NCI-H1417 (cell line): ENCODE measurements at places on chromosomes 7 and 10.

- DNase-seq, result no peak
These were observed 235.0 kb upstream of the PLPP4 start for GRCh38 chr10:120221873-120222485.

DNA sequence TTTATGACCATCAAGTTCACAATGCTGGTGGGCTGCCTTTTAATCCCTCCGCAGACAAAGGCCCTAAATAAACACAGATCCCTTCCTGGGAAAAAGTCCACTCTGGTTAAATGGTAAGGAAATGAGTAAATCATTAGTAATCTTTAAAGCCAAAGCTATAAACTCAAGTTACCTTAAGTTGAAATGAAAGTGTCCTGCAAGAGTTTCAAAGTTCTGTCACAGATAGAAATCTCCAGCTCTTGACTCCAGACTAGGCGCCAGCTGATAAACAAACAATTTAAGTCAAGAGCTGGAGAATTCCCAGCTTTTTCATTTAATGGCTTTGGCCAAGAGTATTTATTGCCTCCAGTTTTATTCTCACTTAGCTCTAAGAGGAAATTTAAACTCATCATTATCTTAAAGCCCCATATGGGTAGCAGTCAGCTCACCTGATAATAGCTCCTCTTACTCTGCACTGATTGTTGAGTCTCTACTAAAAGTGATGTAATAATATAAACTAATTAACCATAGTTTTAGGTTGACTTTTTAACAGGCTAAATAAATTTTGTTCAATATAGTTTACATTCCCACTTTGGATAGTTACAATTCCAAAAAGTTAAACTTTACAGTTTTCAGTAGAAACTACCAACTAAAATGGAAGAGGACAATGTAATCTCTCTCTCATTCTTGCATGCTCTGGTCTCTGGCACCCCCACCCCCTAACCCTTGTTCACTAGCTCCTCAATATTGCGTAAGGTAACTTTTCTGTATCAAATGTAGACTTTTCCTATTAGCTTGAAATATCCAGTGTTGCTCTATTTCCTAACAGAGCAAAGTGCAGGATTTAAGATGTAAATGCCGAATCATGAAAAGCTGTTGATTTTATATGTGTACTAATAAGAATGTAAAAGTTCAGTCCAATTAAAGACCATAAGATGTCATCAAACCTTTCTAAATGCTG, 56.1 kb downstream of the HIBADH start:
- peak; percentile 87 for DNase-seq

- no peak for DNase-seq
These were observed 742.3 kb downstream of the TNS3 start for GRCh38 chr7:46839651-46840050.

- no peak for DNase-seq
These were observed 11.0 kb downstream of the NXPH1 start for GRCh38 chr7:8444468-8444769.

DNA sequence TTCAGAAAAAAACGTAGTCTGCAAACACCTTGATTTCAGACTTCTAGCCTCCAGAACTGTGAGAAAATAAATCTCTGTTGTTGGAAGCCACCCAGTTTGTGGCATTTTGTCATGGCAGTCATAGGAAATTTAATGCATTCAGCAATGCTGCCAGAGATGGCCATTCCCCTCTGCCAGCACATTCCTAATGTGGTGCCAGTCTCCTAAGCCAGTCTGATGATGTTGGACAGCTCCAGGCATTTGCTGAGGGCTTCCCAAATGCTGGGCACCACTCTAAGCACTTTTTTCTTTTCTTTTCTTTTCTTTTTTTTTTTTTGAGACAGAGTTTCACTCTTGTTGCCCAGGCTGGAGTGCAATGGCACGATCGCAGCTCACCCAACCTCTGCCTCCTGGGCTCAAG, 666.7 kb upstream of the C7orf33 start:
- DNase-seq, result no peak

DNA sequence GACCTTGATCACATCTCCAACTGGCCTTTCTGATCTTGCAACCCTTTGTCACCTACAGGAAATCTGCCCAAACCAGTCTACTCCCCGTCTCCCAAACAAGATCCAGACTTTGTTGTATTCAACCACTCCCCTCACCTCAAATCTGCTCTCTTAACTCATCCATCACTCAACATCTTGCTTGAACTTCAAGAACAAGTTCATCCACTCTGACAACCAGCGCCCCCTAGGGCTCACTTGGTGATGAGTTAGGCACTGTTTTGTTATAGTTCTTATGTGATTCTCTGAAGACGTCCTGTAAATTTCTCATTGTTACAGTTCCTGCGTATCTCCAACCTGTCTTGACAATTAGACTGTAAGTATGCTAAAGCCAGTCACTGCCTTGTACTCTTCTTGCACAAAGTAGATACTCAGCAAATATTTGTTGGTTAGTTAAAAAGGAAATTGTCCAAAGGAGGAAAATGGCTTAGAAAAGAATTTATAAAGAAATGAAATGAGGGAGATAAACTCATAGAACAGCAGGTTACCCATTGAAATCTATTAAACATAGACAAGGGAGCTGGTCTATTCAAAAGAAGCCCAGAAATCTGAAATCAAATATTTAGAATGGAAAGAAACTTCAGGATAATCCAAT, 5.3 kb downstream of the FRMD4A start:
- no peak for DNase-seq

DNA sequence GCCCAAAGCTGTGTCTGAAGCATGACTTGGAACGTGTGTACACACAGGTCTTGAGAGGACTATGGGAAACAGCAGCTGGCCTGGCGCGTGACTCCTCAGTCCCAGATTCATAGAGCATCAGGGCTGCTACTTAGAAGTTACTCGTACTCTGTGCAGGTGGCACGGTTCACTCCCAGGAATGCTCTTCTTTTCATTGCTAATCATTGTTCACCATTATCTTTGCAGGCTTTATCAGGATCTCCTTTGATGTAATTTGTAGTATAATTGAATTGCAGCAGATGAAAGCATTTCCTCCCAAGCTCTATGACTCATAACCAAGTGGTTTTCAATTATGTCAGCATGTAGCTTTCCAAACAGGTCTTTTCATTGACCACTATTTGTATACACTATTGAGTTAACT, 938.9 kb downstream of the NRG3 start:
- DNase-seq, result no peak

- DNase-seq, result peak; percentile 82
These were observed 24.7 kb downstream of the AOC1 start for GRCh38 chr7:150876817-150877526.

- no peak for DNase-seq
These were observed 399.8 kb upstream of the NFE2L3 start for GRCh38 chr7:25752154-25752553.

- DNase-seq, result no peak
These were observed 50.4 kb downstream of the RBM33 start for GRCh38 chr7:155694851-155695250.

GRCh38 chr10:4678023-4678950, 147.7 kb upstream of the AKR1E2 start:
- DNase-seq, result no peak

DNA sequence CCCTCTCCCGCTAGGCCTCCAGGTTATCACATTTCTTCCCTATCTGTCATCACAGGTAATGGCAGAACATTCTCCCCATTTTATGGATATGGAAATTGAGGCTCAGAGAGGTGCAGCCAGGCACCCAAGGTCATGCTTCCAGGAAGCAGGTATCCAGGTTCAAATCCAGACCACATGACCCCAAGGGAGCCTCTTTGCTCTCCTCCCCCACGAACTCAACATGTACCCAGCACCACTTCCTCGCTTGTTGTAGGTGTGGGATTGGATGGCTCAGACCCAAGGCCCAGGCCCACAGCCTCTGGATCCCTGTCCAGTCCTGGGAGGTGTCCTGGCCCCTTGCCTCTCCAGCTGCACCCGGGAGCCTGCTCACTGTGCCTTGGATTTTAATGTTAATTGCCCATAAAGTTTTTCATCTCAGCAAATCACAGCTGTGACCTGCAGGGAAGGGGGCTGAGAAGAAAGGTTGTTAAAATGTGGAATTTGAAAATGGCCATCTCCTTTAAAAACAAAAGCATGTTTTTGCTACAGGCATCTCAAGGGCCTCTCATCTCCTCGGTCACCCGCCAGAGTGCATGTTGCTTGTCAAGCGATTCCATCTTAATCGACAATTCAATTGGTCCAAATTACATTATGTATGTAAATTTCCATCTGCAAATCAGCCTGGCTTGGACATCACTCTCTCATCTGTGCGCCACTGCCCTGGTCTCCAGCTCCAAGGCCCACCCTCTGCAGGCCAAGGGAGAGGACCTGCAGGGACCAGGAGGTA, 205.4 kb upstream of the ZMIZ1 start:
- no peak for DNase-seq

DNA sequence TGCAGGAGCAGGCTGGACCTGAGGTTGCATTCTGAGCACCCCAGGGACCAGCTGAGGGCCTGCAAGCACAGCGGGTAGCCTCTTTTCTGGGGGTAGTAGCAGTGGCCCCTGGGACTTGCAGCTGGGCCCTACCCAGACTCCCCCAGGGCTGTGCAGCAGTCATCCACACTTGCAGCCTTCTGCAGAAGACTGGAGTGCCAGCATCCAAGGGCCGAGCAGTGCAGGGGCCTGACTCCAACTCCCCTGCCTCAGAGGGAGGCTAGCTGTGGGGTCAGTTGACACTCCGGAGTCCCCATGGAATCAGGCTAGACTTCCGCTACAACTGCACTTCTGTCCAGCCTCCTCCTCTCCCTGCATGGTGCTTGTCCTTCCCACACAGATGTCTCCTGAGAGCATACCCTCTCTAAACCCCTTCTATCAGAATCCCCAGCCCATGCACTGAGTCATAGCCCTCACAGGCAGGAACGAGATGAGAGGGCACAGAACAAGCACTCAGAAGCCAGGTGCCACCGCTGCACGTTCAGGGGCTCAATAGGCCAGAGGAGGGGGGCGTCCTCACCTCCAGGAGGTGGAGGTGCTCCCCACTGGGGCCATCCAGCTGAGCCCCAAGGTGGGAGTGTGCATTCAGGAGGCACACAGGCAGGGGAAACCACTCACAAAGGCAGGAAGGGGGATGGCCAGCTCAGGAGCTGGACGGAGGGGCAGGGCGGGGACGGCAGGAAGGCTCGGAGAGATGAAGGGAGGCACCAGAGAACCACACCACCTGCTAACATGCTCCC, 7.5 kb downstream of the RASGEF1A start:
- DNase-seq, result no peak

- DNase-seq, result peak; percentile 51
These were observed 110.6 kb upstream of the EFCAB10 start for GRCh38 chr7:105691680-105692564.
